Left hindlimb (tissue), 1 donor: ENCODE measurements at places on chromosomes 6 and 20.
A peak's percentile ranks its signal among the peaks of the same experiment; 100 is the strongest.

DNA sequence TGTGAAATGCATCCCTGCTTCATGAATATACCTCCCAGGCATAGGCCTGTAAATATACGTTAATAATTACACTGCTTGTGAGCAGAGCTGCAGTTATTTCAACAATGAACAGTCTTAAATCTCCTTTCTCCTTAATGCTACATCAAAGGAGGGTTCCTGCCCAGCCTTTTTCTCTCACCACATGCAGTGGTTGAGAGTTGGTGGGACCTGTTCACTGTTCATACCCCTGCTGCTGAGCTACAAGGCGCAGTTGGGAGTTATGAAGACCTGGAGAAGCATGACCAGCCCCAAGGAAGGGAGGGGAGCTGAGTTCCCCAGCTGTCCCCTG is 111.9 kb upstream of the FOXQ1 start:
- DNase-seq: no peak

DNA sequence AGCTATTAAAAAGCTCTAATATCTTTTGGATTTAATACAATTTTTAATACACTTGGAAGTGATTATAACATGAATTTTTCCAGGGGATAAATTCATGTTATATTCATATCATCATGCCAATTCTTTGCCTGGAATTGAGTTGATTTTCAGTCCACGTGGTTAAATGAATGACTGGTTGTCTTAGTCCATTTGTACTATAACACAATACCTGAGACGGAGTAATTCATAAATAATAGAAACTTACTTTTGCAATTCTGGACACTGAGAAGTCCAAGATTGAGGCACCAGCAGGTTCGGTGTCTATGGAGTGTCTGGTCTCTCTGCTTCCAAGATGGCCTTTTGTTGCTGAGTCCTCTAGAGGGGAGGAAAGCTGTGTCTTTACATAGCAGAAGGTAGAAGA is 66.2 kb upstream of the TRDN start:
- no peak for DNase-seq

GRCh38 chr6:159969204-159969912 is 476 bp downstream of the IGF2R start:
- DNase-seq: peak; percentile 72

- no peak for DNase-seq
Observed at GRCh38 chr6:167107787-167108186, 15.1 kb upstream of the CCR6 start.

GRCh38 chr6:157137501-157137900 is 185.8 kb downstream of the TMEM242 start:
- no peak for DNase-seq

- DNase-seq: no peak
Observed at GRCh38 chr6:20978151-20978614, 443.9 kb downstream of the CDKAL1 start.

- DNase-seq: peak; percentile 55
Observed at GRCh38 chr20:62925420-62926228, 681 bp downstream of the DIDO1 start.

DNA sequence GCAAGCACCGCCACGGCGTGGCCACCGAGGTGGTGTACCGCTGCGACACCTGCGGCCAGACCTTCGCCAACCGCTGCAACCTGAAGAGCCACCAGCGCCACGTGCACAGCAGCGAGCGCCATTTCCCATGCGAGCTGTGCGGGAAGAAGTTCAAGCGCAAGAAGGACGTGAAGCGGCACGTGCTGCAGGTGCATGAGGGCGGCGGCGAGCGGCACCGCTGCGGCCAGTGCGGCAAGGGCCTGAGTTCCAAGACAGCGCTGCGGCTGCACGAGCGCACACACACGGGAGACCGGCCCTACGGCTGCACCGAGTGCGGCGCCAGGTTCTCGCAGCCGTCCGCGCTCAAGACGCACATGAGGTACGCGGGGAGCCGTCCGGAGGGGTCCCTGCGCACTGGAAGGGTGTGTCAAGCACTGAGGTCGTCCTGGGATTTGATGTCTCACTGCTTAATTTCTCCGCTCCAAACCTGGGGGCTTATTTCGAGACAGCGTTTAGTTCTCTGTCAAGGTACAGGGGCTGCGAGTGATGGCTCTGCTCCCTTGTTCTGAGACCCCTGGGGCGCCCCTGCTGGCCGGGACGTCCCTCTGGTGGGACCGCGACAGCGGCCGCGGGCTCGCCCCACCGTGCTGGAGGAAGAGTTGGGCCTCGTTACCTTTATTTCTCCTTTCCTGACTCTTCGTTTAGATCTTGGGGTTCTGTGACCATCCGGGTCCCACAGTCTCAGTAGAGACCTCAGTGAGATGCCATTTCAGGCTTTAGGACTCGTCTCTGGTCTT is 3.6 kb downstream of the GZF1 start:
- DNase-seq: no peak

DNA sequence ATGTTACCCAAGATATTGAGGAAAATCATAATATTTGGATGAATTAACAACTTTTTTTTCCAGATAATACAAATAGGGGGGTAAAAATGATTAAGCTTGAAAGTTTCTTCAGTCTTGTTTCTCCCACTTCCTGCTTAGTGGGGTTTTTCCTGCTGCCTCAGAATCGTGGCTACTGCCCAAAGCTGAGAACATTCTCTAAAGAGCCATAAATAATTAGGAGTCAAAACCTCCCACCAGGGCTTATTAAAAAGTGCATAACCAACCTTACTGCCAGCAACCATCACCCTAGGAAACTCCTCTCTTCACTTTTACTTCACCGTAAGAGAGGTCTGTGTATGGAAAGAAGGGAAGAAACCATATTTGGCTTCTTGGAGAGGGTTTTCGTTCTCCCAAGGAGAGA is 9.0 kb upstream of the LCA5 start:
- DNase-seq: no peak

DNA sequence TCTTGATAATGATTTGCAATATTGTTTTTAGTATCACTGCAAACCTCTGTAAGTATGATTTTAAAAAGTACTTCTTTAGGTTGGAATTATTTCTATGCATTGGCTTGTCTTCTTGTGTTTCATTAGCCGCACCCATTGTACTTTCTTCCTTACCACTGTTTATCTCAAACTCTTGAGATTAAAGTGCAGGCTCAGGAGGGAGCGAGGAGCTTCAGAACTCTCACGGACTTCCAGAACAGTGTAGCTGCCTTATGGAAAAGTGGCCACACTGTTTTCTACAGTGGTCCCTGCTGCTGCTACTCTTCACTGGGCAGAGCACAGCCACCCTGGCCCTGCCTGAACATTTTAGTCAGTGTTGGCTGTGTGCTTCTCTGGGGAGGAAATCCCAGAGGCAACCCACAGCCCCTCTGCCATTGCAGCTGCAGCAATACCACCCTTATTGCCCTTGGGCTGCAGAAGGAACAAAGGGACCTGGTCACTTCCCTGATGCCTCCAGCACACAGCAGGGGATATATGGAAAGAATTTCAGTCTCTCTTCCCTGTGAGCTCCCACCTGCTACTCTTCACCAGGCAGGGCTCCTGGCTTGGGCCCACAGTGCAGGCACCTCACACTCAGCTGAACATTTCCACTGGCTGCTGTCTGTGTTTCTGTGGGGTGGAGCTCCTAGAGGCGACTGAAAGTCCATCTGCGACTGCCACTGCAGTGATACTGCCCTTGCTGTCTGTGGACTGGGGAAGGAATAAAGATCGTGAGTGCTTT is 91.7 kb upstream of the MAP3K4 start:
- DNase-seq: no peak

- DNase-seq: no peak
Observed at GRCh38 chr6:170113141-170113540, 177.7 kb downstream of the DLL1 start.

GRCh38 chr6:39009476-39009875 is 39.1 kb upstream of the GLP1R start:
- DNase-seq: no peak

DNA sequence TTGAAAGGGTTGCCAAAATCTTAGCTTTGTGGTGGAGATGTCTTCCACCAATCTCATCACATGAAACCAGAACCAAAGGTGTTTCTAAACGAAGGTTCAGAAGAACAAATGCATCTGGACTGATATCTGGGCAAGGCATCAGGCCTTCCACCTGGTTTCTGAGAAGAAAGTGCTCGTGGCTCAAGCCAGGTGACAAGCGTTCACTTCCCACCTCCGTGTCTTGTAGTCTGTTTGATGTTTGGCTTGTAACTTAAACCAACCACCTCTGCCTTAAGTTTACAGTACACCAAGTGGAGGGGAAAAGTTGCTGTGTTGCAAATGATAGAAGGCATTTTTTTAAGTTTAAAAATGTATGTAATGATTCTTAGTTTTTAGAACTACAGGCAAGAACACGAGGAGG is 66.9 kb upstream of the MAP3K7 start:
- no peak for DNase-seq
